ENCODE measurements at places on chromosomes 16 and 17.
A peak's percentile ranks its signal among the peaks of the same experiment; 100 is the strongest.

DNA sequence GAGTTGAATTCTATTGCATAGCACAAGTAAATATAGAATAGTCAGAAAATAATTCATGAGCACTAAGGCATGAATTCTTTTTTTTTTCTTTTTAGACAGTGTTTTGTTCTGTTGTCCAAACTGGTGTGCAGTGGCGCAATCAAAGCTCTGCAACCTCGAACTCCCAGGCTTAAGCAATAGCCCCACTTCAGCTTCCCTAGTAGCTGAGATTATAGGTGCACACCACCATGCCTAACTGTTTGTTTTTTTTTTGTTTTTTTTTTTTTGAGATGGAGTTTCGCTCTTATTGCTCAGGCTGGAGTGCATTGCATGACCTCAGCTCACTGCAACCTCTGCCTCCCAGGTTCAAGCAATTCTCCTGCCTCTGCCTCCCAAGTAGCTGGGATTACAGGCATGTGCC, 16.6 kb downstream of the TUBD1 start:
- DNase-seq, result no peak

DNA sequence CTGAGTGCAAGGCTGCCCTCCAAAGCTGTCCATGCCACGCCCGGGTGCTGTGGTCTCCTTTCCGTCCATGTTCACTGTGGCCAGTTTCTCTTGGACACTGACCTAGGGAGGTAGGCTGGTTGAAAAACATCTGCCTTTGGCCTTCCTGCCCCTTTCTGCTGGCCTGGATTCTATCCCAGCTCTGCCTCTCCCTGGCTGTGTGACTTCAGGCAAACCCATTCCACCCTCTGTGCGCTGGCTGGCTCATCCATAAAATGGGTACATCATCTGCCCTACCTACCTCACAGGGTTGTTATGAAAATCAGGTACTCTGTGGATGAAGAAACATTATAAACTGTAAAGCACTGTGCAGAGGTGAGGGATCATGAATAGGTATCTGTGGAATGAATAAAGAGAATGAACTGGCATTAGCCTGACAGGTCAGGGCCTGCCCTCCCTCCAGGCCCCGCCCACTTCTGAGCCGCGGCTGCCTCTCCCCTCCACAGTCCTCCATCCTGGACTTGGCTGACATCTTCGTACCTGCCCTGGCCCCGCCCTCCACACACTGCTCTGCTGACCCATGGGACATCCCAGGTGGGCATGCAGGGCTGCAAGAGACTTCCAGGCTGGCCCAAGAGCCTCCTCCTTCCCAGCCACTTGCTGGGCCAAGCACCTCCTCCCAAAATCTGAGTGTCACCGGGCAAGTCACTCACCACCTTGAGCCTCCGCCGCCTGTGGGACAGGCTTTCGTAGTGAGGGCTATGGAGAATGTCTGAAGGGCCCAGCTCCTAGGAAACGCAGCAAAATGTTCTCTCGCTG, 7.0 kb upstream of the SPATA20 start:
- no peak for DNase-seq

- DNase-seq, result no peak
These were observed 13.6 kb downstream of the CARHSP1 start for GRCh38 chr16:8855051-8855786.

DNA sequence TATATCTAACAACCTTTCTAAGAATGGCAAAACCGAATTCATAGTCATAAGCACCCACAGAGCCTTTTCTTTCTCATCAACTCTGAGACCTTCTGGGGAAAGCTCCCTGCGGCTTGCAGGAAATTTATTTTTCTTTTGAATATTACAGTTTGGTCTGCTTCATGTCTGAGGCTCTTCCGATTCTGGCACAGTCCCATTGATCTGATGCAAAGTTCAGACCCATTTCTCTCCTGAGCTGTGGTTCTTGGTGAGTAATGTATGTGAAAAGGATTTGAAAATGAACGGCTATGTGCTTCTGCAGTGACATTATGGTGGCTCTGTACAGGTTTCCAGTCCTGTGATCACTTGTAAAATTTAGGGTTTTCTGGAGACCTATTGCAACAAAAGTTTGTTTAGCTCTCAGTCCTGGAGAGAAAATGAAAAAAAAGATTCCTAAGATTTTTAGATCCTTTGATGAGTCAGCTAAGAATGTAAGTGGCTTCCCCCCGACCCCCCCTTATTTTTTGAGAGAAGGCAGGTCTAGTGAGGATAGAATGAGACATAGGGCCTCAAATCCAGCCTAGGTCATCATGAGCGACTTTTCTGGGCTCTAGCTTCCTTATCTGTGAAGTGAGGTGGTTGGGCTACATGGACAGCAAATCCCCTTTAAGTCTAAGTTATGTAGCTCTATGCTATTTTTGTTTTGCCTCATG, 4.6 kb downstream of the GAN start:
- DNase-seq, result no peak

- DNase-seq, result peak; percentile 70
These were observed 16.3 kb upstream of the AURKB start for GRCh38 chr17:8226536-8227237.

GRCh38 chr17:56009795-56010651, 143.3 kb upstream of the ANKFN1 start:
- DNase-seq, result no peak

DNA sequence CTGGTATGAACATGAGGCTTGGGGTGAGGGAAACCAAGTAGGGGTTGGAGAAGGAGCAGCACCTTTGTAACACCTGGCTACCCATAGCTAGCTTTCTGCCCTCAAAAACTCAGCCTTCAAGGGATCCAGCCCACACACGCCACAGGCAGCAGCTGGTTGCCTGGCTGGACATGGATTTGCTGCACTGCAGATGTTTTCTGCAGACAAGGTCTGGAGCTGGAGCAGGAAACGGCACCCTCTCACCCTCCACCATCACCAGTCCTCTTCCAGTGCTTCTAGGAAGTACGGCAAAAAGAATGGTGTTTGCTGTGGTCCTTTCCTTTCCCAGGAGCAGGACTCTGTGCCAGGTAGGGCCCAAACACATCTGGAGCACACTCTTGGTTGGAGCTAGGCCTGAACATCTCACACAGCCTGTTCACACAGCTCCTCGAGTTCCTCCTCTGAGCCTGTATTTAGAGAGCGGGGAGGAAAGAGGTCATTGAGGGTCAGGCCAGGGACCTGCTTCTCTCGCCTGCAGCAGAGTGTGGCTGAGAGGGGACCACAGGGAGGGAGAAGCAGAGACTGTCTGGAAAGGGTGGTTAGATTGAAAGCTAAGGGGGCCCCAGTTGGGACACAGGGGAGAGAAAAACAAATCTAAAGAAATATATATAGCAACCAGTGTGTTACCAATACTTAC, 2.7 kb upstream of the SUPT4H1 start:
- no peak for DNase-seq

DNA sequence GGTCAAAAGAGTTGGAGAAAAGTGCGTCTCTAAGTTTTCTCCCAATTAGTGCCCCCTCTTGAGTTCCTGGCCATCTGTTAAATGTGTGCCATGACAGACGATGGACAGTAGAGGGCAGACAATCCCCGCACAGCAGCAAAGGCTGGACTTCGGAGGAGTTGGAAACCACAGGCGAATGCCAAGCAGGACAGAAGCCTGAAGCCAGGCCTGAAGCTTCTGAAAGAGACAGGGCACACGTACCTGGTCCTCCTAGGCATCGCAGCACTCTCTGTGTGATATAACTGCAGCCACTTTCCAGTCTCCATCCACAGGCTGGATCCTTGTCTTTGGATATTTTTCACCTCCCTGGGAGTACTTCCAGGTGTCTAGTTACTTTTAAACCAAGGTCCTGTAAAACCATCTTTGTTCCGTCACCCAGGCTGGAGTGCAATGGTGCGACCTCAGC, 14.5 kb downstream of the C17orf100 start:
- DNase-seq, result peak; percentile 59

- DNase-seq, result peak; percentile 55
These were observed 1.3 kb upstream of the TUBB3 start for GRCh38 chr16:89921702-89922476.

DNA sequence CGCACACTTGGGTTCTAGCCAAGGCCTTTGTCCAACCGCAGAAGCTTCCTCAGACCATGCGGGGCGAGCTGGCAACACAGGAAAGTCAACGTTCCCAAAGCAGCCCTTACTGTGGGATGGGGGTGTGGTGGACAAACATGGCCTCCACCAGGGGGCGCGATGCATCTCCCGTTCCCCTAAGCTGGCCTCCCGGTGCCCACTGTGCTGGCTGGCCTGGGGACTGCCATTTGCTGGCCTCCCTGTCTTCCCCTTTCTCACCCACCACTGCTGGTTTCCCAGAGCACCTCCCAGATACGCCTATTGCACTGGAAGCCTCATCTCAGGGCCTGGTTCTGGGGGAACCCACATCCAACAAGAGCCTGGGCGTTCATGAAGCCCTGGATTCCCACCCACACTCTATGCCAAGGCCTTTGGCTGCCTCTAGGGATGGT, 145.3 kb downstream of the IRF8 start:
- DNase-seq, result no peak

- peak; percentile 62 for DNase-seq
These were observed 438 bp downstream of the GRN start for GRCh38 chr17:44345454-44346026.

DNA sequence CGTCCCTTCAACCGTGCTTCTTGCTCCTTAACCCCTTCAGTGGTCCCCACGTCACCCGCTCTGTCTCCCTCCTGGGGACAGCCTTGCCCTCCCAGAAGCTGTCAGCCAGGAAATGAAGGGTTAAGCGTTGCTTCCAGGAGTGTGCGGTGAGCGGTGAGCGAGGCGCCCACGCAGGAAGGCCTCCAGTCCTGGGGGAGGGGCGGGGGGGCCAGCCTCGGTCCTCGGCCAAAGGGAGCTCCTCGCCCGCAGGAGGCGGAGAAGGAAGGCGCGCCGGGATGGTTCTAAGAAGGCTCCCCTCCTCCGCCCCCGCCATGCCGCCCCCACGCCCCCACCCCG, 2.3 kb downstream of the RBFOX3 start:
- no peak for DNase-seq

- no peak for DNase-seq
These were observed 30.7 kb downstream of the CCR7 start for GRCh38 chr17:40534371-40535189.

GRCh38 chr16:69188236-69188549, 1.2 kb downstream of the SNTB2 start:
- no peak for DNase-seq

DNA sequence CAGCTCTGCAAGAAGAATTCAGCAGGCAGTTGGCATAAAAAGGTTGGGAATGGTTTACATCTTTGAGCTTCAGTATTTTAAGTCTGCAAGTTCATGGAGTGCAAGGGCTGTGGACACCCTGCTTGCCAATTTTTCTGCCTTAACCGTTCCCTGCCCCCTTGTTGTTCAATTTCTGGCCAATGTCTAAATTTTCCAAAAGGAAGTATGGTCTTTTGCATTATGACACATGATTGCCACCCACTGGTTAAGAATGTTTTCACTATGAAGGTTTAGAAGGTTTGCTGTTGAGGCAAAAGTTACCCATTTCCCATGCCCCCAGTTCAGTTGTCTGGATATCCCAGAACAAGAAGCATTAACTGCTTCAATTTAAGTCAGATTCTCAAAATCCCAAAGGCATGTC, 441.9 kb downstream of the CDH13 start:
- no peak for DNase-seq

- no peak for DNase-seq
These were observed 1.1 kb upstream of the FAM20A start for GRCh38 chr17:68602289-68602688.

DNA sequence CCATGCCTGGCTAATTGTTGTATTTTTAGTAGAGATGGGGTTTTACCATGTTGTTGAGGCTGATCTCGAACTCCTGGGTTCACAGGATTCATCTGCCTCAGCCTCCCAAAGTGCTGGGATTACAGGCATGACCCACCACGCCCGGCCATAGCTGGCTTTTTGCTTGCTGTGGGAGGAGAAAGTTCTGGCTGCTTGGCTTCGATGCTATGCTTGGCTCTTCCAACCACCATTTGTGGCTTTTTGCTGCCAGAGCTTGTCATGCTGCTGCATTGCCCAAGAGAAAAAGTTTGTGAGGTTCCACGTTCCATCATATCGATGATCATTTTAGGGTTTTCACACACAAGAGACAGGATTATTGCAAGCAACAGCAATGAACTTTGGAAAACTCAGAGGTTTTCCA, 16.2 kb downstream of the BMERB1 start:
- DNase-seq, result no peak

DNA sequence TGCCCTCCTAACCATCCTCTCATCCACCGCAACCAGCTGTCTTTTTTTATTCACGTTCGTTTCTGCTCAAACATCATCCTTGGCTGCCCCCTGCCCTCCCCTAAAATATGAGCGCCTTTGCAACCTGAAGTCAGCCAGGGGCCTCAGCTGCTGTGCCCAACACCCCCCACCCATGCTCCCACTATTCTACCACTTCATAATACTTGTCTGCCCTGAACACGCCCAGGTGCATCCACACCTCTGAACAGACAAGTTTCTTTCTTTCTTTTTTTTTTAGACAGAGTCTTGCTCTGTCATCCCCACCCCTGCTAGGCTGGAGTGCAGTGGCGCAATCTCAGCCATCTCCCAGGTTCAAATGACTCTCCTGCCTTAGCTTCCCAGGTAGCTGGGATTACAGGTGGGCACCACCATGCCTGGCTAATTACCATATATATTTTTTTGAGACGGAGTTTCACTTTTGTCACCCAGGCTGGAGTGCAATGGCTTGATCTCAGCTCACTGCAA, 26.9 kb downstream of the CEP295NL start:
- no peak for DNase-seq

GRCh38 chr17:66098040-66098439, 93.9 kb downstream of the CEP112 start:
- no peak for DNase-seq

GRCh38 chr17:63335831-63336230, 110.3 kb downstream of the CYB561 start:
- DNase-seq, result no peak

DNA sequence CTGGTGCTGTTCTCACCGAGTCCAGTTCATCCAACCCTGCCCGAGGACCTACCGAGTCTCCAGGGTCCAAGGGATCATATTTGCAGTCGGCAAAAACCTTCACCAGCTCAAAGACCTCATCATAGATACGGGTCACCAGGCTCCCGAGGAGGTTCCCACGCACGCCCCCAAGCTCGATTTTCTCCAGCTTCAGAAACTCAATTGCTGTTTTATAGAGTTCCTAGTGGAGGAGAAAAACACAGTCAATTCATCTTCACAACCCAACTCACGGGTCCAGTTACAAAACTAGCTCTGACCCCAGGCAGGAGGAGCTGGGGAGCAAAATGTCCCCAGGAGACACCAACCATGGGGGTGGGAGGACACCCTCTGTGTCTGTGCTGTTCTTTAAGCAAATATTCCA, 10.2 kb downstream of the DNAH17 start:
- no peak for DNase-seq

- DNase-seq, result no peak
These were observed 210.6 kb downstream of the ZNF423 start for GRCh38 chr16:49645263-49645662.

DNA sequence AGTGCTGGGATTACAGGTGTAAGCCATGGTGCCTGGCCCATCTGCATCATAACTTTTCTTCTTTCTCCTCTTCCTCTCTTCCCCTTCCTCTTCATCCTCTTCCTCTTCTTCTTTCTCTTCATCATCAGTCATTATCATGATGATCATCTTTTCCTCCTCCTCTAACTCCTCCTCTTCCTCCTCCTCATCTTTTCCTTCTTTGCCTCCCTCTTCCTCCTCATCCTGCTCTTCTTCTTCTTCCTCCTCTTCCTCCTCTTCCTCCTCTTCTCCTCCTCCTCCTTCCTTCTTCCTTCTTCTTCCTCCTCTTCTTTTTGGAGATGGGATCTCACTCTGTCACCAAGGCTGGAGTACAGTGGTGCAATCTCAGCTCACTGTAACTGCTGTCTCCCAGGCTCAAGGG, 62.5 kb downstream of the SOCS1 start:
- no peak for DNase-seq

GRCh38 chr16:10368969-10369551, 16.8 kb upstream of the ATF7IP2 start:
- DNase-seq, result no peak

- no peak for DNase-seq
These were observed 50.7 kb upstream of the SIAH1 start for GRCh38 chr16:48435906-48436305.
